NCI-H1417 treated with DMSO at 0.1 percent for 48 hours (cell line): ENCODE measurements at places on chromosomes 1 and 21.

DNA sequence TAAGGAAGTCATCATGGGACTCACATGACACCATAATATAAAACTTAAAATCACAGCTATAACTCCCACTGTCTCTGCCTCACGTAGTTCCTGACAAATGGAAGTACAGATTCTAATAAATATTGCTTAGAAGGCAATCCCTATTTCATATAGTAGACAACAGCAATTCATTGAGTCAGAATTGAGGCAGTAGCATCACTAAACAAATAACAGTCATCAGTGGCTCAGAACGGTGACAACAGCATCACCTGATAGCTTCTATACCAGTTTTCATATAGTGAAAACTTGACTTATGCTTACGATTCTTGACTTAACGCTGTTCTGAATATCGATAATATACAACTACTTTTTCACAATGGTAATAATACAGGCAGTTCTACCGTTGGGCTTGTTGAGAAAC lies 12.0 kb downstream of the TARBP1 start:
- no peak for DNase-seq

- no peak for DNase-seq
Observed at GRCh38 chr1:101193733-101194169, 43.1 kb upstream of the S1PR1 start.

GRCh38 chr1:197801111-197801482 lies 25.8 kb upstream of the DENND1B start:
- DNase-seq: no peak

- DNase-seq: no peak
Observed at GRCh38 chr1:205907794-205908193, 35.5 kb downstream of the SLC26A9 start.

DNA sequence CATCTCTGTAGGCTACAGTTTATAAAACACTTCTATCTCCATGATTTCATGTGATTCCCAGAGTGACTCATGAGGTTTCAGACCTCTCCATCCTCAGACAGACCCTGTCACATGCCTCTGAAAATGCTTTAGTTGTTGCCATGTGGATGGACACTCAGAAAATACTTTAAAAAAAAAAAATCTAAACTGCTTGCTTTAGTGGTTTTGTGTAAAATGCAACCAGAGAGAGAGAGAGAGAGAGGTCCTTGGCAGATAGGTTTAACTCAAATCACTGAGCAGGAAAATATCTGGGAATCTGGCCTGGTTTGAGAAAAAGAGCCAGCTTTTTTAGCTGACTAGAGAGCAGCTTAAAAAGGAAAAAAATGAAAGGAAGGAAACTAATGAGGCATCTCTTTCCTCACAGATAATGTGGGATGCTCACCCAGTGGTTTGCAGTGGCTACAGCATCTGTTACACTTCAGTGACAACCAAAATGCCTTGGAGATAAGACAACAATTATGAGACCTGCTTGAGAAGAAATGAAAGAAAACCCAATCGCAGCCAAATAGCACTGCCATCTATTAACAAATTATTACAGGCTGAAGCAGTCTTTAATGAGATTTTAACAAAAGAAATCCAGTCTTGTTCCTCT lies 54.6 kb upstream of the SYT14 start:
- DNase-seq: no peak

DNA sequence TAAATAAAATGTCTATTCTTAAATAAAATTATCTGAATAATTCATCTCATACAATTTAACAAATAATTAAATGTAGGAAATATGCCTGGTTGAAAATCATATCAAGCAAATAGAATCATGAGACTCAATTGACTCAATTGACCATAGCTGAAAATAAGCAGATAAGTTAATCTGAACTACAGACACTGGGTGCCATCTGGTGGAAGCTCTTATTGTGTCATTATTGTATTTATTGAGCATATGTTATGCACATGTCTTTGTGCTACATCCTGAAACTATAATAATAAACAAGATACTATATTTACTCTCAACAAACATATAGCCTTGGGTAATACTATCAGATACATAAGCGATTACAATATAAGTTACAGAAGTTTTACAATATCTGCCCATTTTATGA lies 41.0 kb downstream of the BRINP3 start:
- no peak for DNase-seq

- DNase-seq: no peak
Observed at GRCh38 chr1:230916587-230917283, 48.4 kb upstream of the C1orf198 start.

GRCh38 chr1:245754463-245754961 lies 599.7 kb downstream of the KIF26B start:
- DNase-seq: no peak

GRCh38 chr1:166692346-166692745 lies 146.9 kb upstream of the POGK start:
- no peak for DNase-seq

- no peak for DNase-seq
Observed at GRCh38 chr1:145889722-145890121, 4.1 kb upstream of the ANKRD35 start.

GRCh38 chr1:206672011-206672688 lies 12.6 kb upstream of the MAPKAPK2 start:
- no peak for DNase-seq

GRCh38 chr1:30406996-30407864 lies 316.2 kb downstream of the MATN1 start:
- no peak for DNase-seq

- no peak for DNase-seq
Observed at GRCh38 chr1:2098301-2098698, 48.1 kb downstream of the PRKCZ start.

DNA sequence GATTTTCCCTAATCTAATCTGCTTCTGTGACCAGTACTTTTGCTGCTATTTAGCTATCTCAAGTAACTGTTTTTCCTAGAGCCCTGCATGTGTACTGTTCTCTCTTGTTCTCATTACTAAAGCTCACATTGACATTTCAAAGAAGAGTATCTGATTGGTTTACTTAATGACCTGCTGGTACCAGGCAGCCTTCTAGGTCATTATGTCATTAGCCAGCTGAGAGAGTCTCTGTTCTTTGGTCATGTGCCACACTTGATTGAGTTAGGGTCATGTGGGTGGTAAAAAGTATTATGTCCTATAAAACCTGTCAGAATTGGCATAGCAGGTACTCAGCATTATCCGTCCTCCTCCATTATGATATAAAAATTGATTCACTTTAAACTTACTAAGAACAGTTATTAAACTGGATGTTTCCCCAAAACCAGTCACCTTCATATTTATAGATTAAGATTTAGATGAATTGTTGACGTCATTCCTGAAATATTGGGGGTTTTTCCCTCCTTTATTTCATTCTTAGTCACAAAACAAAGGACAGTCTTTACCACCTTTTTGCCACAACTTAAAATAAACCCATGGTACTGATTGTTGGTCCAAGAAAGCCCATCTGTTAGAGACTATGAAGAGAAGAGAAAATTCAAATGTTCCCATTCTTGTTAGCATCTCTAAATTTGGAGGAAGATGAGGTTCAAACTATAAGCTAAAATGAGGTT lies 22.2 kb downstream of the FNDC5 start:
- no peak for DNase-seq

GRCh38 chr1:109268431-109269211 lies 14.3 kb downstream of the PSRC1 start:
- no peak for DNase-seq

DNA sequence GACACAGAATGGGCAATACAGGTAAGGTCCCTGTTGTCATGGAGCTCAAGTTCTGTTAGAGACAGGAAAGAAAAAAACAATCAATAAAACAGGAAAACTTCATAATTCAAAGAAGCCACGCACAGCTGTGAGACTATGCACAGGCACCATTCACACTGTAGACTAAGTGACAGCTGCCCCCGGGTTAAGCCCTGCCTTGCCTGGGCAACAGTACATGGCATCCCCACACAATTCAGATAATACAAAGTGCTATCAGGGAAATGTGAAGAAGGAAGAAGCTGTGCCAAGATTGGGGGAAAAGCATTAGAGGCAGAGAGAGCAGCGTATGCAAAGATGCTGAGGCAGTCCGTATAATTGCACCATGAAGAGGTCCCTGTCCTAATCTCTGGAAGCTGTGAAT lies 9.0 kb upstream of the KCNE2 start:
- DNase-seq: no peak

GRCh38 chr1:65412984-65413375 lies 7.5 kb upstream of the LEPR start:
- no peak for DNase-seq

DNA sequence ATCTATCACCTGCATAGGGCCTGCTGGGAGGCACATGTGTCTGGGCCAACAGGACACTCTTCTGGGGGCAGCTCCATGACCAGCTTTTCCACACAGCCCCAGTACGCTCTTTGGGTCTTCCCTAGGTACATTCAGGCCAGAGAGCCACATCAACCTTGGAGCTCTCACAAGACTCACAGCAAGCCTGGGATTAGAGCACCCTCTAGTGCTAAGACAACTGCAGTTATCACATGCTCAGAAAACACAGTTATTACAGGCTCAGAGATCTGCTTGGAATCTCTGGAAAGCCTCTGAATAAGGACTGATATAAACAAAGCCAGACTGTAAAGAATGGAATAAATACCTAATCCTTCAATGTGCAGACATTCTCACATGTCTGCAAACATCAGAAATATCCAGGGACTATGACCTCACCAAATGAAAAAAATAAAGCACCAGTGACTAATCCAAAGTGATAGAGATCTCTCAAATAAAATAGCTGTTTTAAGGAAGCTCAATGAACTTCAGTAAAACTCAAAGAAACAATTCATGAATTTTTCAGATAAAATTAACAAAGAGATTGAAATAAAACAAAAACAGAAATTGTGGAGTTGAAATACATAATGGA lies 563.9 kb upstream of the NR5A2 start:
- no peak for DNase-seq

- DNase-seq: no peak
Observed at GRCh38 chr1:10291705-10292104, 81.3 kb downstream of the KIF1B start.

GRCh38 chr1:172470149-172470548 lies 26.3 kb upstream of the PIGC start:
- no peak for DNase-seq

- DNase-seq: no peak
Observed at GRCh38 chr1:201707656-201708055, 121.3 kb upstream of the IPO9 start.

- DNase-seq: no peak
Observed at GRCh38 chr1:46204406-46204742, 1.2 kb downstream of the LURAP1 start.

DNA sequence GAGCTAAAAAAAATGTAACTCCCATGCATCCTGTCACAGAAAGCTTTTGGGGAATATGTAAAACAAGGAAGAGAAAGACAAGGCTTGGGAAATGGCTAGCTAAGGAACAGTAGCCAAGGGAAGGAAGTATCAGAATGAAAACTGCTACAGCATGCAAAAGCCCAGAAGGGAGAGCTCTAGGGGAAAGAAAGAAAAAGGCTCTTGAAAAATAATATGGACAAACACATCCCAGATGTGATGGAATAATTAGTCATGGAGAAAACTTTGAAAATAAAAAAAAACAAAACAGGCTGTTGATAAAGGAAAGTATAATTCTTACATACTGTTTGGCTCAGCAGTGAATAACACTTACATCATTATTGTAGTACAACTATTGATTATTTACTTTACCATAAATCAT lies 47.9 kb upstream of the VCAM1 start:
- no peak for DNase-seq

- no peak for DNase-seq
Observed at GRCh38 chr1:157496121-157496526, 56.2 kb downstream of the FCRL5 start.

DNA sequence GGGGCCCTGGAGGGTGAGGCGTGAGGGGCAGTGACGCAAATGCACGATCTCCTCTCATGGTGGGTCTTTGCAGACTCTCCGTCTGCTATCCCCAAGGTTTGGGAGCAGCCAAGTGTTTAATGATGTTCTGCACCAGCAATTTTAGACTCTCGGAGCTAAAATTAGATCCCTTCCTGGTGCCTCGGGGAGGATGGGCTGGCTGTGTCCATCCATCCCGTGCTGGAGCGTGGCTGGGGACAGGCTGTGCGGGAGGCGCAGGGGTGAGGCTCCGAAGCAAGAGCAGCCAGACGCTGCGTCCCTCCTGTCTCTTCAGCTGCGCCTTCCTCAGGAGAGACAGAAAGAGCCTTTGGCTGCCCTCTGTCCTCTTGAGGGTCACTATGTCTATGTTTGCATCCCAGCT lies 387.6 kb downstream of the CAMTA1 start:
- no peak for DNase-seq

- DNase-seq: no peak
Observed at GRCh38 chr1:239870194-239870593, 221.5 kb upstream of the FMN2 start.

DNA sequence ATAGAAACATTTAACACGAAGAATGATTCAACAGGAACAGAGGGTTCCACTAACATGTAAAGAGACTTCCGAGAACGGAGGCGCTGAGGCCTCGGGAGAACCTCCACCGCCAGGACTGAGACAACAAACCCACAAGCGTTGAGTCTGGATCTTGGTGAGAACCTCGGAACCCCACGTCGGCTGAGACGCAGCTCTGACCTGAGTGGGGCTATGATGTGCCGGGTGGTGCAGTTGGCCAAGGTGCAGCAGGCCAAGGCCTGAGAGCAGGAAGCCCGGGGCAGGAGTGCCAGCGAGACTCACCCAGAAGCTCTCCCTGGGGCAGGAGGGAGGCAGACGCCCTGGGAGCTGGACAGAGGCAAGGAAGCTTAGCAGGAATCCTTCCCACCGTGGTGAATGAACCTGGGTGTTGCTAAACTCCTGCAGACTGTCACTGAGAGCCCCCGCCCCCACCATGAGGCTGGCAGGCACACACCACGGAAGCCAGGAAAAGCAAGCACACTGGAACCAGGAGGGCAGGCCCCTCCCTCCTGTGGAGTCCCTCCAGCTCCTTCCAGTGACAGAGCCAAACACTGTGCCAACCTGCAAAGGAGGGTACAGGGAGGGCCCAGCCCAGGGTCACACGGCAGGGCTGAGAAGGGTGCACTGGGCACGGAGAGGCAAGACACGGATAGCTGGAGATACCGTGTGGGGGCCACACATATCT lies 34.8 kb downstream of the WDR4 start:
- no peak for DNase-seq

GRCh38 chr1:56806804-56807203 lies 12.4 kb downstream of the FYB2 start:
- DNase-seq: no peak

DNA sequence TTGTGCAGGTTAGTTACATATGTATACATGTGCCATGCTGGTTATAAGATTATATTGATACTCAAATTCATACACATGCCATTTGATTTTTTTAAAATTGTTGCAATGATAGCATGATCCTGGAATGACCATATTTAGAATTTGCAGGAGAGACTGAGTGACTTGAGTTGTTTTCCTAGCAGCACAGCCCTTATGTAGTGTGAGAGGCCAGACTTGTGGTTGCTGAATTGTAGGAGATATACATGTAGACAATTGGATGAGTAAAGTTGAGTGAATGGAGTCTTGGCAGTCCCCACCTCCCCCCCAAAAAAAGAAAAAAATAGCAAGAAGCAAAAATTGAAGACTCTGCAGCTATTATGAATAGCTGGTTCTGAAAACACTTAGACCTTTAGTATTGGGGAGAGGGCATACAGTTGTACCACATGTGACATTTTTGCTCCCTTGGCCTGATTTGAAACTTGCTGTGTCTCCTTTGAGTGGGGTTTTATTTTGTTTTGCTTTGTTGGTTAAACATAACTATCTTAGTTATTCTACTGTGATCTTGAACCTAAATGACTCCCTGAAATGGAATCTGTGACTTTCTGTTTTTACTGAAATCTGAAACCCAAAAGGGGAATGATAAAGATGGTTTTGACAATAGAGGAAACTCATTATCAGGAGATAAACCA lies 280.3 kb downstream of the HMCN1 start:
- DNase-seq: no peak
